ENCODE measurements at places on chromosomes 16 and 17. TPM values are rescaled to one million over a fixed set of nuclear protein-coding genes. Genes with fewer than 3 reads are reported as not detected.

NOXO1 gene
- total RNA-seq: 0.26 TPM

SLC16A11 gene
- 1.3 TPM for total RNA-seq

- DNase-seq: no peak
Measured at GRCh38 chr17:36918211-36918691, 19.0 kb upstream of the LHX1 start.

KRT17 gene
- total RNA-seq: not detected

DNA sequence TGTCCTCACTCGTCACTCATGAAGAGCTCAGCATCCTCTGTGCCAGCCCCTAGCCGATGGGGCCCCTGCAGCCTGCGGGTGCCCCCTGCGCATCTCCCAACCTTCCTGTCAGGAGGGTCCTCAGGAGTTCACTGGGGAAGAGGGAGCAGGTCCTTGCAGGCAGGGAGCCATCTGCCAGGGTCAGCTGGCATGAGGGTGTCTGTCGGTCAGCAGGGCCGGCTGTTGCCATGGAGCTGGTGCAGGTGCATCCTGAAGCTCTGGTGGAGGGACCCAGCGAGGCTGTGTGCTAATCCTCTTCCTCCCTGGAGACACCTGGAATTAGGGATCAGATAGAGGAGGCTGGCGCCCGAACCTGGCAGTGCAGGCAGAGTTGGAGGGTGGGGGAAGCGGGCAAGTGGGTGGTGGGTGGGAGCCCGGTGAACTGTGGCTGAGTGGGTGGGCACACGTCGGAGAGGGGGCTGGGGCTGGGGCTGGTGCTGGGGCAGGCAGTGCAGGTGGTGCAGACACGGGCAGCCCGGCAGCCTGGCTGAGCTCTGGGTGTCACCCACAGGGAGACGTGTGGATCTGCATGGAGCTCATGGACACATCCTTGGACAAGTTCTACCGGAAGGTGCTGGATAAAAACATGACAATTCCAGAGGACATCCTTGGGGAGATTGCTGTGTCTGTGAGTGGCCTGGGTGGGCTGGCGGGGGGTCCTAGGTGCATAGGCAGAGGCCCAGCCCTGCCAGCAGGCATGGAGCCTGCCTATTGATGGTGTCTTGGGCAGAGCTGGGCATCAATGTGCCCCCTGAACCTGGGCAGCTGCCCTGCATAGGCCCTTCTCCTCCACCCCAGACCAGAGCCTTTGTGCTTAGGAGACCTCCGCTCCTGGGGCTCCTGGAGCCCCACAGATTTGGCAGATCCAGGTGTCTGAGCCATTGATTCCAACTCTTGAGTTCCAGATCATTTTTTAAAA is 17.4 kb downstream of the MAP2K3 start:
- no peak for DNase-seq

EVPLL gene
- not detected for total RNA-seq

GRCh38 chr16:57667048-57667525 is 1.0 kb upstream of the ADGRG3 start:
- DNase-seq: no peak

DNA sequence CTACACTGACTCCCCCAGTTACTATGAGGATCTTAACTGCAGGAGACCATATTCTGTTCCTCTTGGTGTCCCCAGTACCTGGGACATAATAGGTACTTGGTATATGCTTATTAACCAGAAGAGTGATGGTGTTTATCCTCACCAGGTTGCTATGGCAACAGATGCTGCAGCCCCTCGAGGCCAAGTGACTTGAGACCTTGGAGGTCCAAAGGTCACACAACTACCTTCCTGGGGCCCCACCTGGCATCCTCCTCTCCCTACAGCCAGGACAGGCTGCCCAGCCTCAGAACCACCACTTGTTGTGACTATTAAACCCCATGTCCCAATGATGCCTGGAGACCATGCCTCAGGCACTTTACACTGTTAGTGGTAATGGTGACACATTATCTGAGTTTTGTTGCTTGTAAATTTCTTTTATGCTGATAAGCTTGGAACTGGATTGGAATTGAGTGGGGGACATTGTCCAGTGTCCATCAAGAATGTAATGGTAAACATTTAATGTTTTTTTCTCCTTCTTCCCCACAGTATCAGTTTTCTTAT is 189.4 kb downstream of the CCDC182 start:
- DNase-seq: no peak

EVPL gene
- total RNA-seq: 0.03 TPM

DNA sequence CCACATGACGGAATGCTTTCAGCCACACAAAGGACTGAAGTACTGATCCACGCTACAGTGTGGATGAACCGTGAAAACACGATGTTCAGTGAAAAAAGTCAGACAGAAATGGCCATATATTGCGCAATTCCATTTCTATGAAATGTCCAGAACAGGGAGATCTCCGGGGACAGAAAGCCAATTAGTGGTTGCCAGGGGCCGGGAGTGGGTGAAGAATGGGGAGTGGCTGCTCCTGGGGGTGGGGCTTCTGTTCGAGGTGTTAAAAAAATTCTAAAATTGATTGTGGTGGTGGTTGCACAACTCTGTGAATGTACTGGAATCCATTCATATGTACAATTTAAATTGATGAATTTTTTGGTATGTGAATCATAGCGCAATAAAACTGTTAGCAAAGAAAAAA is 154.8 kb upstream of the HSBP1 start:
- no peak for DNase-seq

GRCh38 chr17:10126616-10127501 is 71.5 kb downstream of the GAS7 start:
- no peak for DNase-seq

- DNase-seq: no peak
Measured at GRCh38 chr17:44608727-44609435, 47.4 kb upstream of the MEIOC start.

- DNase-seq: no peak
Measured at GRCh38 chr17:31171701-31172100, 76.9 kb downstream of the NF1 start.

DNA sequence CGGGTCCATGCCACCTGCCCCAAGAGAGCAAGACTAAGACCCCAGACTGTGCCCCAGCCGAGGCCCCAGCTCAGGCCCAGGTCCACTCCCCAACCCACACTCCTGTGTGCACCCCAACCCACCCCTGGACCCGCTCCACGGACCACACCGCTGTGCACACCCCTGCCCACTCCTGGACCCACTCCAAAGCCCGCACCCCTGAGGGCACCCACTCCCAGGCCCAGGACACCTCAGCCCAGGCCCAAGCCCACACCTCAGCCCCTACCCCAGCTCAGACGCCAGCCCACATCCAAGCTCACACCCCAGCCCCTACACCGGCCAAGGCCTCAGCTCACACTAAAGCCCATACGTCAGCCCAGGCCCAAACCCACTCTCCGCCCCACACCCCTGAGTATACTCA is 1.1 kb downstream of the SPEM3 start:
- no peak for DNase-seq

EME1 gene
- 40.8 TPM for total RNA-seq

- no peak for DNase-seq
Measured at GRCh38 chr16:88331989-88332920, 50.5 kb upstream of the ZNF469 start.

DNA sequence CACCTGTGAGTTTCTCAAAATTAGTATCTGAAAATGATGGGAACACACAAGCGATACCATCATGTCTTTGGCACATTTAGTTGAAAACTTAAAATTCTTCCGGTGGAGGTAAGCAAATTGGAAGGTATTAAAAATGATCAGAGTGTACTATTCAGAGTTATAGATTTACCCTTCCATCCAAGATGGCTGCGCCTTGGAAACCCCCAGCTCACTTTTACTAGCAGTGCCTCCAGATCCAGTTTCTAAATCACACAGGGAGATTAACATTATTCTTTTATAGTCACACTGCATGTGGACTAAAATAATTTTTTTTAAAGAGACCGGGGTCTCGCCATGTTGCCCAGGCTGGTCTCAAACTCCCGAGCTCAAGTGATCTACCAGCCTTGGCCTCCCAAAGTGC is 15.0 kb downstream of the PITPNC1 start:
- DNase-seq: no peak

PRSS22 gene
- not detected for total RNA-seq

DNA sequence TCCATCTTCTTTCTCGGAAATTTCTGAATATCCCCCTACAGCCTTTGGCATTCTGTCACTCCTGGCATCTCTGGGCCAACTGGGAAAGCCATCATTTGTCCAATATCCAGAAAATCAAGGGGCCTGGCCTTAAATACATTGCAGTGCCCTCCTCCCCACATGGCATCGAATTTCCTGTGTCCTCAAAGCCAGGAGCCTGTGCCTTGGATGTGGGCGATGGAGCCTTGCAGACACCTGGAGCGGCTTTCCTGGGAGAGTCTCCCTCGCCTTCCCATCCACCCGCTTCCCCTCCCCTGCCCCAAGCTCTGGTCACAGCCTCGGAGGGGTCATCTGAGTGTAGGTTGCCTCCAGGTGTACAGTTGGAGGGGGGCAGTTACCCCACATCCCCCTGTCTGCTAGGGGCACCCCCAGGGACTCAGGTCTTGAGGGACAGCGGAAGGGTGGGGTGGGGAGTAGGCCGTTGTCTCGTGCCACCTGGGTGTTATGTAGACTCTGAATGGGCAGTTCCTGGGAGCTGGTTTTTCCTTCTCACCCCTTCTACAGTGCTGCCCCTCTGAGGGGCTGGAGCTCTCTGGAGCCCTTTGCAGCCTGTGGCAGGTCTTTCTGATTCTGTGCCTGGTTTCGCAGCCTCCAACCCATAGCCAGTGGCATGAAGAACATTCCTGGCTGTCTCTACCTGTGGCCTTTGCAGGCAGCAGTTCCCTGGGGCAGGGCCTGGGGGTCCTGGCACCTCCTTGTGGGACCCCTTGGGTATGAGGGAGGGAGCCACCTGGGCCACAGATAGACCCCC is 239.8 kb downstream of the SEC14L1 start:
- DNase-seq: no peak

Data from activated CD8-positive, alpha-beta memory T cell treated with anti-CD3 and anti-CD28 coated beads, Interleukin-2, amount 10 ng/mL, durations not matched to agents 7 days and 5 days (primary cell).